ENCODE measurements at places on chromosomes 7 and 10.

- DNase-seq = no peak
These were observed 5.1 kb downstream of the SGMS1 start for GRCh38 chr10:50618624-50619023.

DNA sequence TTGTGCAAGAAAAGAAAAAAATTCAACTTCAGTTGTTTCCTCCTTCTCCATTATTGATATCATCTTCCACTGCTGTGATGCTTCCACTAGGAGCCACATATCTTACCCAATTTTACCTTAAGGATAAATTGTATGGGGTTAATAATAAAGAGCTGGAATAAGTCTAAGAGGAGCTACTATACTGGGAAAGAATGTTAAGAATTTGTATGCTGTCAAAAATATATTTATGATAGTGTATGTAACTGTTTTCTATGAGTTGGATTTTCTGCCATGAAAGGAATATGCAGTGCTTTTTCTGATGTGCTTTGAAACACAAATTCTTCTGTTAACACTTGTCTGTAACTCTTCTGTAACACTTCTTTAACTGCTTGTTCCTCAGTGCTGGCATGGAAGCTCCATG is 219.1 kb downstream of the VTI1A start:
- DNase-seq = no peak

DNA sequence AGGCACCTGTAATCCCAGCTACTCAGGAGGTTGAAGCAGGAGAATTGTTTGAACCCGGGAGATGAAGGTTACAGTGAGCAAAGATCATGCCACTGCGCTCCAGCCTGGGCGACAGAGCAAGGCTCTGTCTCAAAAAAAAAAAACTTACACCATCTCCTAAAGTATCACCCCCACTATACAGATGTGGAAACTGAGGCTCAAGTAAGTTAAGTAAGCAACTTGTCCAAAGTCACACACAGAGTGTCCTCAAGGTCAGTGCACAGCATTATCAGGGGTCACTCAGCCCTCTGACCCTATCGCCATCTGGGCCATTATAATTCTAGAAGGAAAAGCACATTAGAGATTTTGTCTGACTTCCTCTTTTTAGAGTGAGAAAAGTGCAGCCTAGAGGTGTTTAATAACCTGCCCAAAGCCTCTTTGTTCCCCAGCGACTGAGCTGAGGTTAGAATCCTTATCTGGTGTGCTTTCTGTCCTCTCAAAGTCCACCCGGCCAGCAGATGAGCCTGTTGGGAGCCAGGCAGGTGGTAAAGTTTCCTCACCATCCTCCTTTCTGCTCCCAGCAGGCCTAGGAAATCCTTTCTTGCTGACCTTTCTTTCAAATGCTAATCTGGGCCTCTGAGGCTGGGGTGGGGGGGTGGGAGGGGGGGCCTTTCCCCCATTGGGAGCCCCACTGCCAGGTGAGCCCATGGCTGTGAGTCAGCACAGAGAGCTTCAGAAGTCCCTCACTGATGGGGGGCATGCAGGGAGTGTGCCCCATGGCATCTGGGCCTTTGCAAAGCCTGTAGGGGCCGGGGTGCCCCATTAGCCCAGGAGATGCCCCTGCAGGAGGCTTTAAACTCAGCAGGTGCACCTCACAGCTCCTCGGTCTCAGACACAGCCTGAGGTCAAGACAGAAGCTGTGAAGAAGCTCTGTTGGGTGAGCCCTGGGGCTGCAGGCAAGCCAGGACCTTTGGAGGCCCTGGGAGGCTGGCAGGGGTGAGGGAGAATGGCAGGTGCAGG is 12.0 kb upstream of the KCNMA1 start:
- DNase-seq = no peak

DNA sequence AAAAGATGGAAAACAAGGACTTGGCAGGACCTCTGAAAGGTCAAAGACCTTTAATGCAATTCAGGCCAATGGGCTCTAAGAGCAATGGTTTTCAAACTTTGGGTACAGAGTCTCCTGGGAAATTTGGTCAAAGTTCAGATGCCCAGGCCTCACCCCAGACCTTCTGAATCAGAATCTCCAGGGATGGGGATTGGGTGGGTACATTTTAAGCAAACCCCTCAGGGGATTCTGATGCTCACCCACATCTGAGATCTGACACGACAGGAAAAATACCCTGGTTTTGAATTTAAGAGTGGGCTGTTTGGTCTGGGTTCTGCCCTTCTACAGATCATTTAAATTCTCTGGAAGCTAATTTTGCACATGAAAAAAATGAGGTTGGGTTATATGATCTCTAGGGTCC is 214.8 kb upstream of the PLXNA4 start:
- no peak for DNase-seq

GRCh38 chr10:126127481-126128029 is 231.2 kb downstream of the FANK1 start:
- no peak for DNase-seq

GRCh38 chr10:63634488-63635065 is 113.4 kb downstream of the REEP3 start:
- DNase-seq = no peak

GRCh38 chr10:9103301-9103700 is 1048.8 kb downstream of the GATA3 start:
- DNase-seq = no peak

DNA sequence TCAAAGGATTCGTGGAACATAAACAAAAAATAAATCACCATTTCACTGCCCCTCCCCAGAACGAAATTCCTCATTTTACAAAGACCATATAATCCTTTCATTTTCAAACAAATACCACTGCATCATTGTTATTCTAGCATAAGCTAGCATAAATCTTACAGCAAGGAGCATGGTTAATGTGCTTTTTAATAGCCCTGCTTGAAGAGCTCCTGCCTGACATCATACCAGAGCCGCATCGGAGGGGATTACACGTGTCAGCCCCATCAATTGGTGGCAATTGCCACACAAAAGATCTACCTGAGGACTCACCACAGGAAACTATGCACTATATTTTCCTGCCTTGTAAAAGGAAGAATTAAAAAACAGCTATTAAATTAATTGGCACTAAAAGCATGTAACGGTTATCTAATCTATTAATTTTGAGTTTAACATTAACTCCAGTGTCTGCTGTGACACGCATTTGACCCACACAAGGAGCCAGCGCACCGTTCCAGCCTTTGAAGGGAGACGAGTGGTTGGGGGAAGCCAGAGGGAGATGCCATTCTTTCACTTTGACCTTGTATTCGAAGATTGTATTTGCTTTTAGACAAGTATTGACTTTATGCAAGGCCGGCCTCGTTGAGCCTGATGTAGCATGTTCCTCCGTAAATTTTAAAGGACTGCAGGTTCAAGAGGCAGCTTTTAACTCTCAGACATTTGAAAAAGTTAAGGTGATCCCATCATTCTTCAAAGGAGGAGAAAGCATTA is 261.1 kb upstream of the RNF32 start:
- DNase-seq = no peak

DNA sequence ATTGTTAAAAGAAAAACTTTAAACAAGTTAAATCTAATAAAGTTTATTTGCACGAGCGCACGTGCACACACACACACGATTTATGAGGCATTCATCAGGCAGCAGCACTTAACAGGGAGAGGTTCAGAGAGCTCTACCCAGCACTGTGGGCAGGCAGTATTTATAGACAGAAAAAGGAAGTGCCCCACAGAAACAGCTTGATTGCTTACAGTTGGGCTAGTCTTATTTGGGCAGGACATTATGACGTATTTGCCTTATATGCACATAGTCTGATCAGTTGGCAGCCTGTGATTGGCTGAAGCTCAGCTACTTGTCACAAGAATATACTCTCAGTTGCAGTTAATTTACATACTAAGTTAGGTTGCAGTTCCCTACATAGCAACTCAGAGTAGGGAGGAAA is 1.2 kb upstream of the SDHAF3 start:
- DNase-seq = no peak

DNA sequence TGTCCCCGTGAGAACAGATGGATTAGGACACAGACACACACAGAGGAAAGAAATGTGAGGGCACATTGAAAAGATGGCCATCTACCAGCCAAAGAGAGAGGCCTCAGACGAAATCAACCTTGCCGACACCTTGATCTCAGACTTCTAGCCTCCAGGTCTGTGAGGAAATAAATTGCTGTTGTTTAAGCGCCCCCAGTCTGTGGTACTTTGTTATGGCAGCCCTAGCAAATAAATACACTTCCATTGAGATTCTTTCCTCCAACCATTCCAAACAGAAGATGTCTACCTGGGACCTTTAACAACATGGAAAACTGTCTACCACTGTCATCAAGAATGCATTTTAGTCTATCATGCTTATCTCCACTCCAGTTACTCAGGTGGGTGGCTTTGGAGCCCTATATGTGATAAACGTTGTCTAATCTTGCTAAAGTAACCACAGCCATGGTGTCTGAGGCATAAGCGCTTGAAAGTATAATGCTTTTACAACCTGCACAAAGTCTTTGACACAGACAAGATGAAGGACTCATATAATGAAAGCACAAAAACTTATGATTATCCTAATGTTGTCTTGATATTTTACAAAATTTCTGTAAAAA is 244.3 kb downstream of the MTERF1 start:
- DNase-seq = no peak

GRCh38 chr10:90112681-90113080 is 411.3 kb downstream of the KIF20B start:
- peak; percentile 56 for DNase-seq

DNA sequence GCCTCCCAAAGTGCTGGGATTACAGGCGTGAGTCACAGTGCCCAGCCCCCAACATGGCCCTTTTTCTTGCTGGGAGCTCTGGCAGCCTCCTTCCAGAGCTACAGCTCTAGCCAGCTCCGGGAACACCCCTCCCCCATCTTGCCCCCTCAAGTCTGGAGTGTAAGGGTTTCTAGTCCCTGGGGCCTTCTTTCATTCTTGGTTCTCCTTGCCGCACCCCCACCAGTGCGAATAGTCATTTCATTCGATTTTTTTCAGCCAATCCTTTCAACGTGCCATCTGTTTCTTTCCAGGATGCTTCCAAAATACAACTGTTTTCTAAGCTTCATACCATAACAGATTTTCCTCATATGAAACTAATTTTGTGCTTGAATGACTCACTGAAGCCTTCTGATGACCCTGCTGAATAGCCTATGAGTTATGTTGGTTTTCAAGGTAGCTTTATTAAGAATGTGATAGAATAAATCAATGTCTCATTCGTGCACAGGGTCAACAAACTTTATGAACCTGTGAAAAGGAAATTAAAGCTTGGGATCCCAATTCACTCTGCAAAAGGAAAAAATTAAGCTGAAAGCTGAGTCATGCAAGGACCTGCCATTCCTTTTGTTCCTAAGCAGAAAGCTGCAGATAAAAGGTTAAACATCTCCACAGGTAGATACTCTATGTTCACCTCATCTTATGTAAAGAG is 38.6 kb downstream of the CDC14C start:
- no peak for DNase-seq

DNA sequence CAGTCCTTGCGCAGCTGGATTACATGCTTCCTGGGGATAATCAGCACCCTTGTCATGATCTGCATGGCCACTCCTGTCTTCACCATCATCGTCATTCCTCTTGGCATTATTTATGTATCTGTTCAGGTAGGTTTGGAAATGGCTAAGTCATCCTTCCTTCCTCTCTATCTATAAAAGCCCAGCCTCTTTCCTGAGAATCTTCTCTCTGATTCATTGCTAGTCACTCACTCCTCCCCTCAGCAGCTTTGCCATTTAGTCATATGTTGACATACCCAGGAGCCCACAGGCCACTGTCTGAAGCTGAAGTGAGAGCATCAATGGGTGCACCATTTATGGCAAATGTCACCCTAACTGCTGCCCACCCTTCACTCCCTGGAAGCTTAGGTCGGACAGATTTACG is 52.0 kb downstream of the ABCC2 start:
- DNase-seq = peak; percentile 86

DNA sequence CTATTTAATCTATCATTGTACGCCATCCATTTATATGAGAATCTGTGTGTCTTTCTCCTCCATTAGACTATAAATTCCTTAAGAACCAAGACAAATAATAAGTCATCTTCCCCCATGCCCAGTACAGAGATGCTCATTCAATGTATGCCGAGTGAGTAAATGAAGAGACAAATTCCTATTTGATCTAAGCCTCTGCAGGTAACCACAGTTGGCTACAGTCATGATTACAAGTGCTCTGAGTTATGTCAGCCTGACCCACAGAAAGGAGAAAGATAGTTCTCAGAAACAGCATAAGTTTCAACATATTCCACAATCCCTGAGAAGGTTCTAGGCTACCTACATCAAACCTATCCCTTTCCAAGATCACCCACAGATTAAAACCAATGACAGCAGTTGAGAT is 46.1 kb downstream of the MPP7 start:
- DNase-seq = no peak

DNA sequence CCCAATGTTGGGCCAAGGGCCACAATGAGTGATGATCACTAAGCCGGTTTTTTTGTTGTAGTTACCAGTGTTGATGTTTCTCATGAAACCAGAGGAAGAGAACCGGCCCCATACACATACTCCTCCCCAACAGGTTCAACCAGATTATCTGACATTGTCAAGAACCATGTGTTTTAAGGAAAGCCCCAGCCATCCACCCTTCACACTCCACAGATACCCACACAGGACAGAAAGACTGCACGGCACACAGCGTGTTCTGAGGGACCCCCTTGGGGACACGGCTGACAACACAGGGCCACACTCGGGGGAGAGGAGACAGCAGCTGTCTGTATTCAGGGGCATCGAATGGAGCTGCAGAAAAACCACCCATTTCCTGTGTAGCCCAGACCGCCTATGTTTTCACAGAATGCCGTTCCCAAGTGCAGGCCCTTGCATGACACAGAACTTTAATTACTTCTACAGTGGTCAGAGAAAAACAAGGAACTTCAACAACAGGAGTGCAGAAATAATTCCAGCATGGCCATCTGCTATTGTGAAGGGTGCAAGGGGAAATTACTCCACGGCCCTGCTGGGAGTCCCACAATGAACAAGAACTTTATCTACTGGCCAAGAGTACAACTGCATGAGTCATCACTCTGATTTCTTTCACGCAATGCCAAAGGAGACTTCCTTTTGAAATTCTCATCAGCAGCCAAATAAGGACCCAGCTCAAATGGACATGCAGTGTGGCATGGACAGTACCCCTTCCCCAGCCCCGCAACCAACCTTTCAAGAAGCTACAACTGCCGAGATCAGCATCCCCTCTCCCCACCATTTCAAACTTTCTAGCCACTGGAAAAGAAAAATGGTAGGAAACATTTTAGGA is 2.3 kb downstream of the KLF6 start:
- DNase-seq = peak; percentile 90

GRCh38 chr7:73712773-73713172 is 6.7 kb downstream of the STX1A start:
- DNase-seq = no peak

DNA sequence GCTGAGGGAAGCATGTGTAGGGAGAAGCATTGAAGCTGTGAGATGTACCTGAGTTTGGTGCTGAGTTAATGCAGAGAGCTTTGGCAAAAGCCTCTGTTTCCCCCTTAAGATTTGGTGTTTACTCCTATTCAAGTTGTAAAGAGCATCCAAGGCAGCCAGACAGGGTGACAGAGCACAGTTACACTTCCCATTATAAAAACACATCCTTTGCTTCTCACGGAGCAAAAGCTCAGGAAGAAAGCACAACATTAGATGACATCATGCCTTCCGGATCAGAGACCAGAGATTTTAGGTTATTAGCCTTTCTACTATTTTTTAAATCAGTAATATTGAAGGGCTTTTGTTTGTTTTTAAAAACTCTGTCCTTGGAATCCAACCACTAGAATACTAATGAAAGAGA is 182.9 kb downstream of the DOCK4 start:
- no peak for DNase-seq

All from HCEC 1CT (cell line).